WTC11 (cell line): ENCODE measurements at places on chromosomes 16 and 17. TPM values are rescaled to one million over a fixed set of nuclear protein-coding genes. Genes with fewer than 3 reads are reported as not detected.

- DNase-seq = no peak
Measured at GRCh38 chr17:39937447-39937846, 9.9 kb downstream of the LRRC3C start.

- DNase-seq = peak; percentile 41
Measured at GRCh38 chr17:69609473-69610305, 195.2 kb downstream of the MAP2K6 start.

CDH8 gene
- total RNA-seq = 11.1 to 15.9 TPM (median 12.8 TPM) in 3 replicates

OTOA gene
- 0.07 to 0.11 TPM (median 0.07 TPM) in 3 replicates for total RNA-seq

- DNase-seq = no peak
Measured at GRCh38 chr17:78394209-78394608, 15.8 kb downstream of the PGS1 start.

DNA sequence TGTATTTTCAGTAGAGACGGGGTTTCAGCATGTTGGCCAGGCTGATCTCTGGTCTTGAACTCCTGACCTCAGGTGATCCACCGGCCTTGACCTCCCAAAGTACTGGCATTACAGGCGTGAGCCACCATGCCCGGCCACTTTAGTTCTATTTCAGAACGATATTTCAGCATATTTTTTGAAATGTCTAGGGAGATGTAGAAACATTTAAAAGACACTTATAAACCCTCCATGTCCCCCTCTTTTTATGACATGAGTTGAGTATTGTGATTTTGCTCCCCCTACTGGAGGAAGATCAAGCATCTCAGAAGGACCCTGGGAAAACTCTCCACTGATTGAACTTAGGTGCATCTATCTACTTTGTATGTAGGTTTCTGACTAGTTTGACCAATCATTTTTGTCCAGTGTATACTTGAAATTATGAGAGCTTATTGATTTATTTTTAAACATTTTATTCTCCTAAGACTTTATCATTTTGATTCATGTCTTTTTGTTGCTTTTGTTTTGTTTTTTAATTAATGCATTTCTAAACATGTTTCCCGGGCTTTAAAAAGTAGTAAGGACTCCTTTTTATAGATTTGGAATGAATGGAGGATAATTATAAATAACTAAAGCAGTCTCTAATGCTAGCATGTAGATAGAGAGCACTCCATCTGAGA, 105.1 kb downstream of the CHD9 start:
- no peak for DNase-seq

GRCh38 chr16:23512168-23512695, 1.9 kb upstream of the GGA2 start:
- no peak for DNase-seq

POLDIP2 gene
- 79.2 to 85.4 TPM (median 79.7 TPM) in 3 replicates for total RNA-seq

DNA sequence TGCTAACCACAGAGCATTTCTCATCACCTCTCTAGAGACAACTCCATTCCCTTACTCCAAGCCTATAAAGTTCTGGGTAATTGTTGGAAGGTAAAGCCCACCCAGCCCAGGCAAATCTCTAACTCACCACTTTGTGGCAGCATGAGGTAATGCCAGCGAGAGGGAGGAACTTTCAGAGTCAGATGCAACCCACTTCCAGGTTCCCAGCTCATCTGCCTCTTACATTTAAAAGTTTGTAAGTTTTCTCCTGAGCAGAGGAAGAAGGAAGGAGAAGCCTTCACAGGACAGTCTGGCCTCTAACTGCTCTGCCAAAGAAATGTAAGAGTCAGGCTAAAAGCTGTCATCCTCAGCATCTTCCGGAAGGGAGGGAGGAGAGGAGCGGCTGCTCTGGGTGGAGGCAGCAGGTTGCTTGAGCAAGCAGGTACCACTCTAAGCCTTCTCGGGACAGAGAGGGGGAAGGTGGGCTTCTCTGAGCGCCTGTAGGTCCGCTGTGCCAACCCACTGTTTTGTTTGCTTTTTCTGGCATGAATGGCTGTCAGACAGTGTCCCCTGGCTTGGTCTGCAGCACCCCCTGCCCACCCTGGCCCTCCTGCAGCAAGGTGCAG, 1.0 kb downstream of the ZNF319 start:
- no peak for DNase-seq

DNA sequence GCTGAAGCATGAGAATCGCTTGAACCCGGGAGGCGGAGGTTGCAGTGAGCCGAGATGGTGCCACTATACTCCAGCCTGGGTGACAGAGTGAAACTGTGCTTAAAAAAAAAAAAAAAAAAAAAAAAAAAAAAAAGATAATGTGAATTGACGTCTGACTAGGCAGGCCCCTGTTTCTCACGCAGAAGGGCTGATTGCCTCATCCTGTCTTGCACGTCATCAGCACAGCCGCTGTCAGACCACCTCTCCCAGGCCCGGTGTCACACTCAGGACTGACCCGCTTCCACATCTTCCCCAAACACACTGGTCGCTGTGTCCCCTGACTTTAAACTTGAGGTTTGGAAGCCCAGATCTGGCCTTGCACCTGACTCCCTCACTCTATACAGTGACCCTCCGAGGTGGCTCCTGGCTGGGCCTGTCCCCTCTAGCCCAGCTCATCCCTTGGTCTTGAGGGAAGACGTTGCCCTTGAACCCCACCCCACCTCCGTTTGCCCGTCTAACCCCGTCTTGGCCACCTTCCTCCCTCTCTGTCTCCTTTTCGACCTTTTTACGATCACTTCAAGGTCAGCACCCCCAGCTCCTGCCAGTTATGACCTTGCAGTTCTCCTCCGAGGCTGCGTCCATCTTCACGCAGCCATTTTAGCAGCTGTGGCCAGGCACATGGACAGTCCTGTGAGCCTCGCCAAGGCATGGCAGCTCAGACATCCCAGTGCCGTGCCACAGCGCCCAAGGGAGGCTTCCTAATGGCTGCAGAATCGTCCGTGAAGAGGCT, 149.9 kb upstream of the PLCG2 start:
- no peak for DNase-seq

GRCh38 chr16:70760221-70760620, 40.7 kb downstream of the VAC14 start:
- no peak for DNase-seq

GRCh38 chr17:41914358-41914766, 4.4 kb downstream of the ACLY start:
- no peak for DNase-seq

ZSCAN10 gene
- 263 to 286 TPM (median 271 TPM) in 3 replicates for total RNA-seq

- DNase-seq = peak; percentile 13
Measured at GRCh38 chr17:233473-233941, 52.1 kb upstream of the DOC2B start.

DNA sequence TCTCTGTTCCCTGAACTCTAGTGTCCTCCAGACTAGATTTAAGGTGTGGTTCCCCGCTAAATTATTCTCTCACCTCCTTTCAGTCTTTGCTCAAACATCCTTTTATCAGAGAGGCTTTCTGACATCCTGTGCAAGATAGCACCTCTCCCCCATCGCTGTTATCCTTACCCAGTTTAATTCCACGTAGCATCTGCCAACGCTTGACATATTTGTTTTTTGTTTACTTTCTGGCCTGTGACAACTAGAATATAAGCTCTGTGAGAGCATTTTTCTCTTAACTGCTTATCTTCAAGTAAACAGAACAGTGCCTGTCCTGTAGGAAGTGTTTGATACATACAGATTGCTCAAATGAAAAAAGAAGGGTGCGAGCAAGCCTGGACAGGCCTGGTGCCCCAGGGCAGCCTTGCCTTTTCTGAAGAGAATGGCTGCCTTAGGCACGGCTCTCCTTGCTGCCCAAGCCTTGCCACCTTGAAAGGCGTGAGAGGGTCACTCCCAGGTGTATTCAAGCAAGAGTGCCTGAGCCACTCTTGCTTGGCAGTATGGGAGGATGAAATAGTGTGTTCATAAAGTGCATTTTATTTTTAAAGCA, 9.7 kb downstream of the DYNLL2 start:
- DNase-seq = no peak

GRCh38 chr16:70582280-70582978, 58.8 kb downstream of the SF3B3 start:
- DNase-seq = peak; percentile 44

GRCh38 chr16:57609541-57610401, 18.7 kb upstream of the ADGRG1 start:
- no peak for DNase-seq

DNA sequence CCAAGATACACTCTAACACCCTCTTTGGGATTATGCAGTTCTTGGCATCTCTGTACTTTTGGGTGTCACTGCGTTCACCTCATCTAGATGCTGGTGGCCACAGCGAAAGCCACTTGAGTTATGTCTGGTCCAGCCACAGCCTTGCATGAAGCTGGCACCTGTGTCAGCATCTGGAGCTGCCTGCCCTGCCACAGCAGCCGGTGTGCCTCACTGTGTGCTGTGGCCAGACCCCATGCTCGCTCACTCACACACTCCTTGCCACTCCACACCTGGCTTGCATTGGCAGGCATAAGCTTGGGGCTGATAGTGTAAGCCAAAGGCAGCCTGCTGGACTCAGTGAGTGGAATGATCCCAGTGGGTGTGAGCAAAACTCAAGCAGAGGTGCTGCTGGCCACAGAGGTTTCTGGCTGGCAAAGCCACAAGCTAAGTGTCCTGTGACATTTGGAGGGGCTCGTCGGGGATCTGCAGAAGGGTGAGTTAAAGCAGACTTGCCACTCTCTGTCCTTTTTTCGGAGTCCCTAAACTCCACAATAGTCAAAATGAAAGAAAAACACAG, 442.7 kb upstream of the CDH8 start:
- no peak for DNase-seq

ZNF629 gene
- 18.7 to 20.0 TPM (median 19.7 TPM) in 3 replicates for total RNA-seq

- DNase-seq = peak; percentile 80
Measured at GRCh38 chr17:39671651-39672521, 3.6 kb downstream of the PNMT start.

- no peak for DNase-seq
Measured at GRCh38 chr16:85935391-85935973, 36.5 kb downstream of the IRF8 start.

DNA sequence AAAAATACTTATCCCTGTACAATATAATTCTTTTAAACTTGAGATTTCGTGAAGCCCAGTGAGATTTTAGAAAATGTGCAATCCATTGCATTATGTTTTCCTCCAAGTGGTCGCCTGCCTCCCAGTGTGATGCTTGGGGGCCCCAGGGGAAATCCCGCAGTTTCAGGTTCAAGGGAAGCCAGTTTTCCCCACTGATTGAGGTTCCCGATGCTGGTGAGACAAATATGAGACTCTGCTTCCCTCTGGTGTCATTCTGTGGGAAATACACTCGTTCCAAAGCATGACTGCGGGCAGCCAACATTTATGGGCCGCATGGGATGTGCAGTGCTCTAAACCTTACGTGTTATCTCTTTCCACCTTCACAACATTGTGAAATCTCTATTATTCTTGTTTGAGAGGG, 200.8 kb downstream of the PRKCB start:
- peak; percentile 59 for DNase-seq

CDK5R1 gene
- 9.0 to 9.9 TPM (median 9.2 TPM) in 3 replicates for total RNA-seq

DNA sequence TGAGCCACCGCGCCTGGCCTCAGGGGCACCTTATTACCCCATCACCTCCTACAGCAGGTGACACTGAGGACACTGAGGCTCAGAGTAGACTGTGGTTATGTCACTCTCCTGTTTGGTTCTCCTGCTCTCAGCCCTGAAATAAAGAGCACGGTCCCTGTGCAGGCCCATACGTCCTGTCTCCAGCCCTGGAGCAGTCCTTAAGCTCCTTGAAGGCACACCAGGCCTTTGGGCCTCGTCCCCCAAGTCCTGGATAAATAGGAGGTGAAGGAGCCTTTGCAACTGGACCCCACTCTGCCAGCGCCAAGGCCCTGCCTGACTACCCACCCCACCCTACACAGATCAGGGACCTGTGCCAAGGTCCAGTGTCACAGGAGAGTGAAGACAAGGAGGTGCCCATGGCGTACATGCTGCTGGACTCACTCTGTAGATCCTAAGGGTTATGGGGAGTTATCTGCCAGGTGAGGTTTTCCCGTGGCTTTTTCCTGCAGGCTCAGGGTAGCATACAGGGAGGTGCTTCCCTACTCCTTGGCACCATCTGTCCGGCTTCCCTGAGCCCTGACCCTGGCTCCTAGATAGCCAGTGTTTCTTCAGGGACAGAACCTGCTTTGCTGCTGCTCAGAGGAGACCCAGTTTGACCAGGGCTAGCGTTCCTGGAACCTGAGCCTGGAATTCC, 253.2 kb downstream of the SEC14L1 start:
- DNase-seq = no peak

DNA sequence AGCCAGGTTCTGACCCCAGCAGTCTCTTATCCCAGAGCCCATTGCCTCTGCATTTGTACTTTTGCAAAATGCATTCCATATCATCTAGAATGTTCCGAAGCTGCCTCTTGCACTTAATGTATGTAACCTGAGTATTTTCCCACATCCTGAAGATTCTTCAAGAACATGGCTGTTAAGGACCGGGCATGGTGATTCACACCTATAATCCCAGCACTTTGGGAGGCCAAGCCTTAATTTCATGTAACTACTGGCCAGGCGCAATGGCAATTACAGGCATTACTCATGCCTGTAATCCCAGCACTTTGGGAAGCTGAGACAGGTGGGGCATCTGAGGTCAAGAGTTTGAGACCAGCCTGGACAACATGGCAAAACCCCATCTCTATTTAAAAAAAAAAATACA, 31.7 kb upstream of the GAN start:
- no peak for DNase-seq

CCL4 gene
- 0.37 to 1.2 TPM (median 0.48 TPM) in 3 replicates for total RNA-seq

EVI2A gene
- 0.09 to 0.16 TPM (median 0.15 TPM) in 3 replicates for total RNA-seq

GRCh38 chr16:10964891-10965326, 20.5 kb downstream of the CLEC16A start:
- no peak for DNase-seq

DNA sequence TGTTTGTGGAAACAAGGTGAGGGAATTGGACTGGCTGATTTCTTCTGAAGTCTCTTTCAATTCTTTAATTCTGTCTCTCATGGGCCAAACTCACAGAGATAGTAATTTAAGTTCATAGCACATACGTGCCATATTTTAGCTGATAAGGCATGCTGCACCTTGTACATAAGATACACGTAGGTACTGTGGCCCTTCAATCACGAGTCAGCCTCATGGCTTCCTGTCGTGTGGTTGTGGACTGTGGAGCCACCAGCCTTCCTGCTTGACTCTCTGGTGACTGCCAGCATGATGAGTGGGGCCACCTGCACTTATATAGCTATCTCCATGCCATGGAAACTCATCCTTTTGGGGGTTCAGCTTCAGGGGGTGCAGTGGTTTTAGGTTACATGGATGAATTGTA, 25.1 kb downstream of the KSR1 start:
- DNase-seq = no peak

ST6GALNAC1 gene
- total RNA-seq = 0.13 to 0.37 TPM (median 0.16 TPM) in 3 replicates

GRCh38 chr17:31431098-31431851, 39.8 kb downstream of the RAB11FIP4 start:
- no peak for DNase-seq

- DNase-seq = no peak
Measured at GRCh38 chr17:82226146-82226808, 2.6 kb upstream of the SLC16A3 start.
